ENCODE measurements at places on chromosomes 12 and 14. TPM values are rescaled to one million over a fixed set of nuclear protein-coding genes. Genes with fewer than 3 reads are reported as not detected.

GRCh38 chr12:62625228-62625627, 158.6 kb downstream of the MON2 start:
- no peak for DNase-seq

DNA sequence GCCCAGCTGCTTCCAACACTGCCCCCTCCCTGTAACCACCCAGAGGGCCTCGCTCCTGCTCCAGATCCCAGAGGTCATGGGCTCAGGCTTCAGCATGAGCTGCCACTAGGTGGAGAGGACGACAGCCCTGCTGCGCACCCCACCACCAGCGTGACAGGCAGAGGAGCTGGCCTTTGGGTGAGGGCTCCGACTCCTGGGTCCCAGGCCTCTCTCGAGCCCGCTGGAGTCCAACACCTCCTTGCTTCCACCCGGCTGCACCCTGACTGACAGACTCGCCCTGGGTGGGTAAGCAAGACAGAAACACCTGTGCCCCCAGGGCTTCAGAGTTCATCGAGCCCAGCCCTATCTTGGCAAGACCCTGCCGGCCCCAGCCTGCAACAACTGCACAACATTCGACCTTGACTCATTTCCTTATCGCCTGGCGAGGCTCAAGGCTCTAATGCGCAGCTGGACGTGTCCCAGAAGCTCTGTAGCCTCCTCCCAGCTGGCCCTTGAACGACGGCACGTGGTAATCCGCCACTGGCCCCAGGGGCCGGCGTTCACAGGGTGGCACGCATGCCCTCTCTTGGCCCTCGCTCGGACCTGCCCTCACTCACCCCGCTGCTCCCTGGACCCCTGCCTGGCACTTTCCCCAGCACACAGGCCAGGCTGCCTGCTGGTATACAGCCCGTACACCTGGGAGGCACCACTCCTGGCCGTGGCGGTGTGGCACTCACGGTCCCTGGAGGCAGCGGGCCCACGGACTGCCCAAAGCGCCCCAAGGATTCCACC, 28.0 kb downstream of the VPS37B start:
- no peak for DNase-seq

GRCh38 chr14:65006261-65006721, 19.6 kb downstream of the FNTB start:
- DNase-seq: no peak

KRT71 gene
- not detected for total RNA-seq

DNA sequence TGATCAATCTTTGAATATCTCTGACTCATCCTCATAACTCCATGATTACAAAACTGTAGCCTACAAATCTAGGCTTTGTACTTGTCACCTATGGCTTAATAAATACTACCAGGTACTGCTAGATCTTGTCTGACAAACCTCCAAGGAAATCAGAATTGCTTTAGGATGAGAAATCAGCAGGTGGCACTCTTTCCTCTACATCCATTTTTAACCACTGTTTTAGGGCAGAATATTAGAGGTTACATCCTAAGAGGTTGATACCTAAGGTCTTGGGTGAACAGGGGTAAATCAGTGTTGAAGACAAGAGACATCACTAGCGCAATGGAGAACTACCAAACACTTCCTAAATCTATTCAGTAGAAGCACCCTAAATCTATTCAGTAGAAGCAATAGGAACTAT, 63.1 kb upstream of the SOX5 start:
- no peak for DNase-seq

DNA sequence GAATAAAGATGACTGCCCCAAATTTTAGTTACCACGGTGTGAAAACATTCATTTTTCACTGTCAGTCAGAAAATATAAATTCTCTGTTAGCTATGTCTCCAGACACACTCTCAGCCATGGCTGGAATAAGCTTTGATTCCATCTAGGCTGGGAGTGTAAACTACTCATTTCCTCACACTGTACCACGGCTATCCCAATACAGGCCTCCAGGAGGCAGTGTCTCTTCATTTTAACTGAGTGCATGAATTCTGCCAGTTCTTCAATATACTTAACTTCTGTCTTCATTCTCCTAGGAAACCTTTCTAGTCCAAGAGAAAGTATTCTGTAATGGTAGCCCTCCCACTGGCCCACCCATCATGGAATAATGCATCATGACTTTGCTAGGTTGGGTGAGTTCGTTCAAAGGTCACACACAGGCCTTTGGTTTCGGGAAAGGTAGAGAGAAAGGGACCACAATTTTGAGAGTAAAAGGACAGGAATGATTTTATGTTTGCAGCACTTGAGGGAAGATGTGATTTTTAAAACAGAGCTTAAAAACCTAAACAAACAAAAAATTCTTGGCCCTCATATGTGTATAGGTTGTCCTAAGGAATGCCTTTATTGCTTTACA, 381.1 kb downstream of the SEC23A start:
- no peak for DNase-seq

GRCh38 chr14:89844508-89844907, 110.0 kb downstream of the EFCAB11 start:
- DNase-seq: no peak

DNA sequence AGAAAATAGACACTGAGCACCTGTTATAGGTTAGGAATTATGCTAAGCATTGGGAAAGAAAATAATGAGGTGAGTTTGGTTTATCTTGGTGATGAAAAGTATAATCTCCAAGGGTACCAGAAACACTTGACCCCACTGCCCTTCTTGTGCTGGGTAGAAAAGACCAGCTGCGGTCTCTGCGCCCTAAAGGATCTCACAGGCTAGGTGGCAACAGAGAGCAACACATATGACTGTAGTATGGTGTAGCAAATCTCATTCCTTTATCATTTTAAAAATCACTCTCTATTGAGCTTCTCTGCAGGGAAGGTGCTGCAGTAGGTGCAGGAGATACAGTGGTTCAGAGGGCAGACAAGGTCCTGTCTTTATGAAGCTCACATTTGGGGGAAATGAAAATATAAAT, 26.1 kb downstream of the NRXN3 start:
- no peak for DNase-seq

DNA sequence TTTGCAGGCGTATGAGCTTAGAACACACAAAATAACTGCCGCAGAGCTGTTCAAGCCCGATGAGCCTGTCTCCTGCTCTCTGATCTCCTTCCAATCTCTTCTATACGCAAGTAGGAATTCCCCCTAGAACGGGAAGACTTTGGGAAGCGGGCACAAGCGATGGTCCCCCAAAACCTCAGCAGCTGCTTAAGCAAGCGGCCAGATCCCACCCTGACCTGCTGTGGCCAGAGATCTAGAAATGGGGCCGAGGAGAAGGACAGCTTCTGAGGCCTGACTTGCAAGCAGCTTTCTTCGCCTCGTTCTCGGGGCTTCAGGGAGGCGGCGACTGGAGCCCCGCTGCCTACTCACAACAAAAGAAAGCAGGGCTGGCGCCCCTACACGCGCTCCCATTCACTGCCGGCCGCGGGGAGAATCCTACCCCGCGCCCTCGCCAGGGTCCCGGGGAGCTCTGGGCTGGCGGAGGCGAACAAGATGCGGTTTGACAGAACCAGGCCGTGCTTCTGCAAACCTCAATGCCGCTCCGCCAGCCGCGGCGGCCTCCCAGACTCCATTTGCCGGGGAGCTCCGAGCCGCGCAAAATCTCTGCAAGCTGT, 922 bp downstream of the TBX5 start:
- DNase-seq: no peak

DNA sequence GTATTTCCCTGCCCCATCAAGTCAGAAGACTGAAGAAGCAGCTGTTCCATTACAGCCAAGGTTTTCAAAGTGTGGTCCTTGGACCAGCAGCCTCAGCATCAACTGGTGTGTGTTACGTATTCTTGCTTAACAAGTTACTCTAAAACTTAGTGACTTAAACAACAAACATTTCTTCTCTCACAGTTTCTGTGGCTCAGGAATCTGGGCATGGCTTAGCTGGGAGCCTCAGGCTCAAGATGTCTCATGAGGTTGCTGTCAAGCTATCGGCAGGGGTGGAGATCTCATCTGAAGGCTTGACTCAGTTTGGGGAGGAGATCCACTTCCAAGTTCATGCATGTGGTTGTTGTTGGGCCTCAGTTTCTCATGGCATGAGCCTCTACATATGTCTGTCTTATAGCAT, 174.5 kb downstream of the KTN1 start:
- no peak for DNase-seq

DNA sequence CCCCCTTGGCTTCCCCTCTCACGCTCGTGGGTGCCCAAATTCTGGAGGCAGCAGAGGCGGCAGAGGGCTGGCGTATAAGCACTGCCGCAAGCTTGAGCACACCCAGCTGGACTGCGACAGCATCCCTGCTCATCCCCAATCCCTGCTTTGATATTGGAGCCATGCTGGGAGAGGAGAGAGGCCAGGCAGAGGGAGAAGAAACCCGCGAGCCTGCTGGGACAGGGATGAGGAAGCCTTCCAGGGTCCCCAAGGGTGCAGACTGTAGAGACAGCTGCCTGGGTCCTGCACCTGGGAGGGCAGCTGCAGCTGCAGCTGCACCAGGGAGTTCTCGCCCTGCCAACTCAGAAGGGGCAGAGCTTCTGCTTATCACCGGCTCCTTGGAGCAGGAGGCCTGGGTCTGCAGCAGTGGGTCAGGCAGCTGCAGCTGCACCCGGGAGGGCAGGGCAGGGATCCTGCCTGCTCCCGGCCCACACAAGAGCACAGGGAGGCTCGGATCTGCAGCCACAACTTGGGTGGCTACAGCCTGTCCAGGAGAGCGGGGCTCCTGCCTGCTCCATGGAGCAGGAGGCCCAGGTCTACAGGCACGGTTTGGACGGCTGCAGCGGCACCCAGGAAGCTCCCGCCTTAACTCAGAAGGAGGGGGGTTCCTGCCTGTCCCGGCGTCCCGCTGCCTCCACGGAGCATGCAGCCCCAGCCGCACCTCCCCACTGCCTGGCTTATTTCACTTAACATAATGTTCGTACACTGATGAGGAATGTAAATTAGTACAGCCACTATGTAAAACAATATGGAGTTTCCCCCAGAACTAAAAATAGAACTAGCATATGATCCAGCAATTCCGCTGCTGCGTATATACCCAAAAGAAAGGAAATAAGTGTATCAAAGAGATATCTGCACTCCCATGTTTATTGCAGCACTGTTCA, 60.4 kb upstream of the SGPP1 start:
- DNase-seq: no peak

DNA sequence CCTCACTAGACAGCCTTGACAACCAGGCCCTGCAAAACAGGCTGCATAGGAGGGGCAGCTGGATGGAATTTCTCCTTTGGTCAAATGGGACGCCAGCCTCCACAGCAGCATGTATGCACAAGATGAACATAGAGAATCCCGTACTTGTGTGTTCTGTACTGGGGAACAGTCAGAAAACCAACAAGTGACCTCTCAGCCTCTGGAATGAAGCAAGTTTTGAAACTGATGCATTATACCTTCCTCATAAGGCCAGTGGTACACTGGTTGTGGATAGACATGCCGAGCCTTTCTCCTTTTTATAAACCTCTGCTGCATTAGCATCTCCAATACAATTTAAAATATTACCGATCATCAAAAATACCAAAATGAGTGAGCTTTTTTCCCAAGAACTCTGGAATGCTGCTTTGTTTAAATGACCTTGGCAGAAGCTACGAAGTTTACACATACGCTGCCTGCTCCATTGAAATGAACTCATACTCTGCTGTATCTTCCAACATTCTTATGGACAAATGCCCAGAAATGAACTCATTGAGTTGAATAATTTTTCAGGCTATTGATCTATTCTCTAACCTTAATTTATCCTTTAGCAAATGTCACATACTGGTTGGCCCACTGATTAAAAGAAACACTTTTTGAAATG, 47.6 kb upstream of the FERMT2 start:
- no peak for DNase-seq

DNA sequence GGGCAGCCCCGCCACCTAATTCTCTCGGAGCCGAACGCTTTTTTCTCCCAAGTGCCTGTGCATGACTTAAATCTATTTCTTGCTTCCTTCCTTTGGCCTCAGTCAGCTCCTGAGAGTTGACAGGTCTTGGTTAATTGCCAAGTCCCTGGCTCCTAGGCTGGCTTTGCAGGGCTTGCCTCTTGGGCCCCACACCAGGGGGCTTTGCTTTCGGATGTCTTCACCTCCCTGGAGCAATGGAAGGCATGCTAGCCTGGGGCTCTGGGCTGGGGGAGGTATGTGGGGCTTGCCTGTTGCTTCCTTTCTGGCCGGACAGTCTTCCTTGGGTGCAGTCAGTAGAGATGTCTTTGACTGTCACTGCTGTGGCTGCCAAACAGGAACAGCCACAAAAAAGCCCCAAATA, 2.2 kb upstream of the KRT80 start:
- no peak for DNase-seq

Measured in thoracic aorta (tissue), 2 donors.